ENCODE measurements at places on chromosomes 3 and 15. TPM values are rescaled to one million over a fixed set of nuclear protein-coding genes. Genes with fewer than 3 reads are reported as not detected.

GRCh38 chr15:78536134-78536533 is 4.1 kb upstream of the PSMA4 start:
- no peak for ATAC-seq

ADAMTSL3 gene
- 23.5 TPM for total RNA-seq

TBC1D5 gene
- 63.4 TPM for total RNA-seq

SI gene
- total RNA-seq, result not detected

PLA2G4D gene
- not detected for total RNA-seq

Data from gastroesophageal sphincter (tissue), 4 donors.